Body of pancreas (tissue), 4 donors: ENCODE measurements at places on chromosomes 13 and 19.

DNA sequence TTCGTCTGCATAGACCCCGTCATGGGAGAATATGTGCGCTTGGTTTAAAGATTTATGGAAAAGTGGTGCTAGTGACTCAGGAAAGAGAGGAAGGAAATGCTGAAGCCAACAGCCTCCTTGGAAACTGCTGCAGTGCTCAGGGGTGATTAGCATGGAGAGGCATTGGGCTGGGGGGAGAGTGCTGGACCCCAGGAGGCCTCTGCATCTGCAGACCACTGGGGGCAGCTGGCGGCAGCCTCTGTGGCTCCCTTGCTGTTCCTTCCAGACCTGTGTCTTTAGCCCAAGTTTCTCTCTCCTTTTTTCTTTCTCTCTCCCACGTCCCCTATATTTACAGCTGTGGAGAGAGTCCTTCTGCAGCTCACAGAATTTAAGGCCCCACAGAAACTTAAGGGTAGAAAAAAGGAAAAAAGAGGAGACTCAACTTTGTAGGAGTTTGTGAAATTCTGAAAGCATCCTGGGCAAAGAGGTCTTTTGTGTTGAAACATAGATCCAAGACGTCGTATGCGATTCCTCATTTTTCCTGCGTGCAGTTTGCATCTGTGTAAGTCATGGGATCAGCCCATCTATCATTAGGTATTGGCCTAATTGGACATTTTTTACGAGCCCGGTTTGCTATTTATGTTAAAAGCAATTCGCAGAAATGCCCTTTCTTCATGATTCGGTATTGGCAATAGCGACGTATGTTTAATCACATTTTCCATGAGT is 116.2 kb upstream of the ZNF536 start:
- DNase-seq, result no peak

DNA sequence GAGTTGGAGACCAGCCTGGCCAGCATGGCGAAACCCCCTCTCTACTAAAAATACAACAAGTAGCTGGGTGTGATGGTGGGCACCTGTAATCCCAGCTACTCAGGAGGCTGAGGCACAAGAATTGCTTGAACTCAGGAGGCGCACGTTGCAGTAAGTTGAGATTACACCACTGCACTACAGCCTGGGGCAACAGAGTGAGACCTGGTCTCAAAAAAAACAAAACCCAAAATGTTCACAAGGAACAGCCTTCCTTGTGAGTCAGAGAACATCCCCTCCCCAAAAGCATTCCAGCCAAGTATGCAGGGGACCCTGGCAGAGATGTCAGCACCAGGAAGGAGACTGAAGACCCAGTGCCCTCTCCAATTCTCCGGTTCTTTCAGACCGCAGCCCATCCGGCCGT is 314.9 kb upstream of the TSHZ3 start:
- DNase-seq, result no peak

GRCh38 chr19:13033244-13033643 is 38.0 kb downstream of the NFIX start:
- DNase-seq, result no peak

DNA sequence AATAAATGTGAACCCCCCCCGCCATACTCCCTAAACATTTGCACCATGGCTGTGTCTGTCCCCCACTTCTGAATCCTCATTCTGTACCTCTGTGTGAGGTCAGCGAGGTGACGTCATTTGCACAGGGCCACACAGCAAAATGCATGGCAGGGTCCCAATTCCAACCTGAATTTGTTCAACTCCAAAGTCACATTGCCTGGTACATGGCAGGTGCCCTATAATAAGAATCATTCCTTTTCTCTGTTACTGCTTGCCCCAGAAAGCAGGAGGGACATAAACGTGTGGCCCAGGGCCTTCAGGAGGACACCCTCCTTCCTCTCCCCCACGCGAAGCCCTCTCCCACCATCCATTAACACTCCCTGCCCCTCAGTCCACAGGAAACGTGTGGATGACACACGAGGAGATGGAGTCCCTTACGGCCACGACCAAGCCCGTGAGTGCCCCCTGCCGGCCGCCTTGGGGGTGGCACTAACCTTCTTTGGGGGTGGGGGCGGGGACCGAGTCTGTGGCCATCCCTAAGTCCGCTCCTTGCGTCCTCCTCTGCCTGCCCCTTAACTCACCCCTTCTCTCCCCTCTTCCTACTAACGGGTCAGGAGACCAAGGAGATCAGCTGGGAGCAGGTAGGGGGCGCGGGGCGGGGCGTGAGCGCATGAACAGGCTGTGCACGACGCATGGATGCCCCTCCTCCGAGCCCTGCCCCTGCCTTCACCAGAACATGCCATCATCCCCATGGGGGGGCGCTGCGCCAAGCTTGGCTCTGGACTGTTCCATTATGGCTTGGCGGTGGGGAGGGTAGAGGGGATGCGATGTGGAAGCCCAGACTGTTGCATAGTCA is 9.4 kb downstream of the HRC start:
- DNase-seq, result peak; percentile 83

DNA sequence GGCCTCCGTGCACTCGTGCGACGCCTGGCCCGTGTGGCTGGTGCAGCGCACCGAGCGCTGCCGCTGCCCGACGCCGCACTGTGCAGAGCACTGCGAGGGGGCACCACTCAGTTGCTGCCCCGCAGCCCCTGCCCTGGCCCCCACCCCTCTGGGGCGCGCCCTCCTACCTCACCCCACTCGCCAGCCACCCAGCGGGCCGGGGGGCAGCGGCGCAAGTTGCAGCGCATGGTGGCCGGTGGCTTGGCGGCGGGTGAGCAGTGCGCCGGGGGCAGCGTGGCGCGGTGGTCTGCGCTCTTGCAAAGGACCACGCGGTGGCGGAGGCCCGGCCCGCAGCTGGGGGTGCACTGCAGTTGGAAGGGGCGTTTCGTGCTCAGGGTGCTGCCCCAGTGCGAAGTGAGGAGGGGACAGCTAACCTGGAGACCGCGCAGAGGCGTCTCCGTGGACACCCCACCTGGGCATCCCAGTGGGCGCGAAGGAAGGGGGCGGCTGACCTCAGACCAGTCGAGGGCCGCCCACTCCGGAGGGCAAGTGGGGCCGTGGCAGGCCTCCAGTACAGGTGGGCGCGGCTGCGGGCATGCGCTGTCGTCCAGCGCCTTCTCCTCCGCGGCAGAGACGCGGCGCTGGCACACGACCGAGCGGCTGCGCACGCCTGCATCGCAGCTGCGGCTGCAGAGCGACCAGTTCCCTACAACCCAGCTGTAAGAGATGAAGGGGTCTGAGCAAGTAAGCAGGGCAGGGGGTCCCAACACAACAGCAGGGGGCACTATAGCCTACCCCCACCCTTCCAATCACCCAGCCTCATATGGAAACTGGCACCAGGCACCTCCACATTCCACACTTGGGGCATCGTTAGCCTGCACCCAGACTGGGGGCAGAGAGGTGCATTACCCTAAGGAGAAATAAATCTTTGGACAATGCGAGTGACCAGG is 8.0 kb upstream of the MYO1F start:
- no peak for DNase-seq
